ENCODE measurements at places on chromosomes 7 and 10.

DNA sequence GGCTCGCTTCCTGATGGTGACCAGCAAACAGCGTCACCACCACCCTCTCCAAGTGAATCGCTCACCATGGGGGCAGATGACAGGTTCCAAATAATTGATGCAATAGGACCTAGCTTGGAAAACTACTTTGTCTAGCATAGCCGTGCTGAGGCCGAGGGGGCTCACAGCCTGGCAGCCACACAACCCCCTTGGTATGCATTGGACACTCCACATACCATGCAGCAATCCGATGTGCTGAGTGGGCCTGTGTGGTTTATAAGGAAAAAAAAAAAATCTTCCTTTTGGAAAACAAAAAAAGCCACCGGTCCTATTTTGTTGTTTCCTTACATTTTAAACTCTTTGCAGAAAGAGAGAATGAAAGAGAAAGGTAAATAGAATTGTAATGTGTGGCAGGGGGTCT is 15.1 kb downstream of the GATA3 start:
- no peak for DNase-seq

DNA sequence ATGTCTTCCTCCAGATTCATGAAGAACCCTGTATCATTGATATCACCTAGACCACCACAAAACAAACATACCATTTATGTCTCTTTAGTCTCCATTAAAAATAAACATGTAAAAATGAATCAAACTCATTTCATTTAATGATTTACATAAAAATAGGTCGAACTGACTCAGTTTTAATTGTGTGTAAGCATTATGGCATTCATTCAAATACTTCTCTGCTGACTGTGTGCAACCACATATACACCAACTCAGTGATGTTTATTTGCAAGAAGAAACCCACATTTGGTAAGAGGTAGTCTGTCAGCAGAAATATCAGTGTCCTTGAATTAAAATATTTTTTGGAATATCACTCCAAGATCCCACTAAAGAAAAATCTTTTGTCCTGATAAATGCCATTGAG is 30.5 kb downstream of the ABCB1 start:
- no peak for DNase-seq

- DNase-seq: no peak
These were observed 15.1 kb upstream of the CDH23 start for GRCh38 chr10:71381611-71382010.

GRCh38 chr10:63516207-63516606 is 5.0 kb upstream of the REEP3 start:
- no peak for DNase-seq

DNA sequence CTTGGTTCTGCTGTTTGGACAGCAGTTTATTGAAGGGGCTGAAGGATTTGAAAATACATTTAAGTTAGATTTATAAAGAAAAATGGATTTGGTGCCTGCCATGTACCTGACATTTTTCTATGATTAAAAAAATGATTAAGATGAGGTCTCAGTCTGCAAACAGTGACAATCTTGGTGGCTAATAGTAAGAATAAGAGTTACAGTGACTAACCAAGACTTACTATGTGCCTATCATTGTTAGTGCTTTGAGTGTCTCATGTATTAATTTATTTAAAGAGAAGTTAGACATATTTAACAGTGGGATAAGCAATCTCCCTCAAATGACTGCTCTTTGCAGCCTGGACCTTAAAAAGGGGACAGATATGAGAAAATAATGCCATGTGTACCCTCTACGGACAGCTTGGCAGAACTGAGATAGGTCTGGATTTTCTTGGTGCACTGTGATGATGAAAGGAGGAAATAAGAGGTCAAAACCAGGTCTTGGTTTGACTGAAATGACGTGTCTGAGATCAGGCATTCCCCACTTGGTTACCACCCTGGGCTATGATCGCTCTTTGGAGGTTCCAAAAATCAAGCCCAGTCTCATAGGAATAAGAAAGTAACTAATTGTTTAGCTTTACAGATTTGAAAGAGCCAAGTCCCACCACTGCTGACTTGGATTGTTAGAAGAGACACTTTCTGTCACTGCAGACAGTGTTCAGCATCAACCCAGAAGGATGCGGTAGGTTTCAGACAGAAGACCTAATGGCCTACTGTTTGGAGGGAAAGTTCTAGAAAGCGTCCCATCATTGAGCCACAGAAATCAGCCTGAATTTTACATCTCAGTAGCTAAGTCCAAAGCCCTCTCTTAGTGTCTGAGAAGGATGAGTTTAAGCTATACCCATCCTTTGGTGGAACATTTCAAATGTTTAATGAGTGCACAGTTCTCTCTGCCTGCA is 2.1 kb downstream of the CASP7 start:
- no peak for DNase-seq
